ENCODE measurements at places on chromosomes 4 and X.

GRCh38 chr4:119517361-119518229, 111.0 kb downstream of the PDE5A start:
- DNase-seq = no peak

DNA sequence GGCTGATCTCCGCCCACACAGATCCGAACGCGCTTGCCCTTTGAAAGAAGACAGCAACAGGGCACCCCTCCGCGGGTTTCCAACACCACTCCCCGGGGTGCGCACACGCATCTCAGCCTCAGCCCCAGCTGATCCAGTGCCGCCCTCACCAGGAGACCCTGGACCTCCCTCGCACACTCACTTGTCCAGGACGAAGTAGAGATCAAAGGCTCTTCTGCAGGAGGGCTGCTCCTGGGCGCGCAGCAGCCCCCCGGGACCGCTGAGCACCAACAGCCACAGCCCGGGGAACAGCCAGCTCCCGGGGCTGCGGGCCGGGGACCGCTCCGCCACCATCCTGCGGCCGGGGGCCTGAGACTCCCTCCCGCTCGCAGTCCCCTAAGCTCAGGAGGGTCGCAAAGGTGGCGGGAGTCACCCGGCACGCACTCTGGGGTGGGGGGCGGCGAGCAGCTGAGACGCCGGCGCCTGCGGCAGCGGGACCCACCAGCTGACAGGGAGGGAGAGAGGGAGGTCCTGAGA, 743 bp downstream of the ANTXR2 start:
- DNase-seq = no peak

DNA sequence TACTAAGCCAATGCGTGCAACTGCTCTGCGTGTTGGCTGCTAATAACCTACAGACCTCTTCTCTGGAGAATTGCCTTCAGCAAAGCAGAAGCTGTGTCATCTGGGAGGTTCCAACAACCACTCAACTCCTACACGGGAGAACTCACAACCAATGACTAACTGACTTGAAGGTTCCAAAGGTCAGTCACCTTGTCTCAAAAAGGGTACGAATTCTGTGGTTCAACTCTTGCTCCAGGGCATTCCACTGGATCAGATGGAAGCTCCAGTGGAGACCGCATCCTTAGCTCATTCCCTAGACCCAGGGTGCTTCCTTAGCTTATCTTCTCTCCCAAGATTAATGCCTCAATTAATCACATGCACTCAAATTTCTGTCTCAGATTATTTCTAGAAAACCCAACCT, 222.7 kb downstream of the CHIC2 start:
- no peak for DNase-seq

GRCh38 chr4:81081156-81081555, 50.6 kb downstream of the BMP3 start:
- no peak for DNase-seq

DNA sequence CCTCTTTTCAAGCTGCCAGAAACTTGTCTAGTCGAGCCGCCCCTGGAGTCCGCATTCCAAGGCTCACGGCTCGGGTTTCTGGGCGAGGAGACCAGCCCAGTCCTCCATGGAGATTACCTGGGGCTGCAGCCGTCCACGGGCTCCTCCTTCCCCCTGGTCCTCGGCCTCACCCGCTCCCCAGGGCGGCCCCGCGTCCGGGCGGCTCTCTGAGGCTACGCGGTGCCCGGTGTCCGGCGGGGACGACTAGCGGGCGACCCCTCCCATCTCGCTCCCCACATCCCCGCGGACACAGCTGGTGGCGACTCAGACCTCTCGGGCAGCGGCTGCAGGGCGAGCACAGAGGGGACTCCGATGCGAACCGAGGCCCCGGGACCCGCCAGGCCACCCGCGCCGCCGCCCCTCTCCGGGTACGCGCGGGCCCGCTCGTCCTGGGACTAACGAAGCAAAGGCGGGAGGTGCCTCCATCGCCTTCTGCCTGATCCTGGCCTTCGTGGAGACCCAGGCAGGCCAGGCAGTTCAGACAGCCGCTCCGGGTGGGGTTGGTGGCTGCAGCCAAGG, 159.4 kb downstream of the TRAM1L1 start:
- no peak for DNase-seq
